T-helper 1 cell (primary cell): ENCODE measurements at places on chromosomes 2 and 18.

DNA sequence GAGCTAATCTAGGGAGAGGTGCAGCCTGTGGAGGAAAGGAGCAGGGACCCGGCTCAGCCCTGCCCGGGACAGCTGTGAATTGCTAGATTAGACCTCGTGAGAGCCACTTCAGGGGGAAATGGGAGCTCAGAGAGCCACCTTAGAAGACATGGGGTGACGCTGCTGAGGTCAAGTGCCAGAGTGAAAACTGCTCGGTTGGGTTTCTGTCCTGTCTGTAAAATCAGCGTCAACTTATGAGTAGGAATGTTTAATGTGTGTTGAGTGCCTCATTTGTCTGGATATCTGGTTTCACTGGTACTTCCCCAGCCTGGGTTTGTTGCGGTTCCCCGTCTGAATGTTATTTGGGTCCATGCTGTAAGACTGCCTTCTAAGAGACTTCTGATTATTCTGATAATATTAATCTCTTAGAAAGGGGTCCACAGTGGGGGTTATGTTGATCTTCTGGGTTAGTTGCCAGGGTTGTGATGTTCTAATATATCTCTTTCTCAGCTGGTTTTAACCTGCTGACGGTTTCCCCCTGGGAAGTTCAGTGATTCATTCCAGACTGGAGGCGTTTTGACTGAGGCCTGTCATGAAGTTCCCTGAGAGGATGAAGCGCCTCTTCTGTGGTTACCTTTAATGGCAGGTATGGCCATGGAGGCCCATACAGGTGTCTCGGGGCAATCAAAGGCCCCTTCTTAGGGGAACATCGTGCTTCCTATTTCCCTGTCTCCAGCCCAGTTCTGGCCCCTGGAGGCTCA is 175.9 kb downstream of the SH3RF3 start:
- DNase-seq = no peak

DNA sequence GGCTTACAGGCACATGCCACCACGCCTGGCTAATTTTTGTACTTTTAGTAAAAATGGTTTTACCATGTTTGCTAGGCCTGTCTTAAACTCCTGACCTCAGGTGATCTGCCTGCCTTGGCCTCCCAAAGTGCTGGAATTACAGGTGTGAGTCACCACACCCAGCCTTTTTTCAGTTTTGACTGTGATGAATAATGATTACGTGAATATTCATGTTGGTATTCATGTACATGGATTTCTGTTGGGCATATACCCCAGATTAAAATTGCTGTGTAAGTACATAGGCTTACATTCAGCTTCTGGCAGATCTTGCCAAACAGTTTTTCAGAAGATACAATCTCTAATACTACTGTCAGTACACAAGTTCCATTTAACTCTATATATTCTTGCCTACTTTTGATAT is 20.9 kb downstream of the SLC39A10 start:
- DNase-seq = no peak

DNA sequence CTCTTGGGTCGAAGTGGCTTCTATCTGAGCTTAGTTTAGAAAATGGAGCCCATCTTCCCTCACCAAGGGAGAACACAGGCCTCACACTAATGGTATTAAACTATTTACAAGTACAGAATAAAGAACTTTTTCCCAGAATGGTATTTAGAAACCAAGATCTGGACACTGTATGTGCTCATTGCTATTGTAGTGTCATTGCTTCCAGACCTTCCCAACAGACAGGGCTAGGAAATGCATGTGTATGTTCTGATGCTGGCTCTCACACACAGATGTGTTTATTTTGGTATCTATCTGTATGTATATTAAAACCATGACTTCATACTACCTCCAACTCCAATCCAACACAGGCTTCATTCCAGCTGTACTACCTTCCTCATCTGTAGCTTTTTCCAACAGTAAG is 8.0 kb downstream of the COX5B start:
- DNase-seq = no peak

DNA sequence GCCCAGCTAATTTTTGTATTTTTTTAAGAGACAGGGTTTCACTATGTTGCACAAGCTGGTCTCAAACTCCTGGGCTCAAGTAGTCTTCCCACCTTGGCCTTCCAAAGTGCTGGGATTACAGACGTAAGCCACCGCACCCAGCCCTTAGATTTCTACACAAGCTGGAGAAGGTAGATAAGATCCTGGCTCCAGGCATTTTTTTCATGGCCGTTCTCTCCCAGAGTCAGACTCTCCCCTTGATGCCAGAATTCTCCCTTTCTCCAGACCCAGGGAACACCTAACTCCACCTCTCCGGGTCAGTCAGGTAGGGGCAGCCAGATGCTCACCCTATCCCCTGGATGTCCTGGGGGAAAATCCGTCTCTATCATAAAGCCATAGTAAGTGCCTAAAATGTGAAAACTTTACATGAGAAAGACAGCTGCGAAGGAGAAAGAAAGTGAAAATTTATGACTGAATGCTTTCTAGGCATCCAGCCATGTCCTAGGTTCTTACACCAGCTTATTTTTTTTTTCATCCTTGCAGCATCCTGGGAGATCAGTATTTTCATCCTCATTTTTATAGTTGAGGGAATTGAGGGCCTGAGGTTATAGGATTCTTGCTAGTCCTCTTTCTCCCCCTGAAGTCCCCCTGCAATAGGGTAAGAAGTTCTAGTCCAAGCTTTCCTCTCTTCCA is 16.3 kb downstream of the SIX3 start:
- no peak for DNase-seq

DNA sequence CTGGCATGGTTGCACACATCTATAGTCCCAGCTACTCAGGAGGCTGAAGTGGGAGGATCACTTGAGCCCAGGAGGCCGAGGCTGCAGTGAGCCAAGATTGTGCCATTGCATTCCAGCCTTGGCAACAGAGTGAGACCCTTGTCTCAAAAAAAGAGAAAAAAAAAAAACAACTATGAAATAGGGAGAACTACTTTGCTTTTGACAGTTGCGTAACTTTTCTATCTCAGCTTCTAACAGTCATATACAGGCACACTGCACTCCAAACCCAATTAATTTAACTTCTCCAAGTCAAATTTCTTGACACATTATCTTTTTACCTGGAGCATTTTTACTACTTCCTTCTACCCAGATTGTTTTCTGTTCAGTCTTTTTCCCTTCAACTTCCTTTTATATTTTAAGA is 24.1 kb upstream of the VWC2L start:
- no peak for DNase-seq

- no peak for DNase-seq
Observed at GRCh38 chr2:28185891-28186290, 206.8 kb upstream of the FOSL2 start.

DNA sequence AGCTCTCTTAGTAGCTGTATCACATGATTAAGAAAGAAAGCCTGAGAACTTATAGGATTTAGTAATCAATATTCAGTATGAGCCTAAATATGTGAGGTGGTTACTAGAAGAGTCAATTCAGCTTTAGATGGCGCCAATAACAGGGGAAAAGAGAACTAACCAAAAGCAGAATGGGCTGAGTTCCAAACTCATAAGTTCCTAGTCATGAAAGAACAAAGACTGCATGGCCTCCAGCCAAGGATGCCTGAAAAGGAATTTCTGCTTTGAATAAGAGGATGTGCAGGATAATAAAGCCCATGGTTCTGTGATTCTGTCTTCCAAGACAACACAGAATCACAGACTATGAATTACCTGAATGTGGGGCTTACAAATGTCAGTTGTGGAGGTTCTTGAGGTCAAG is 196.5 kb downstream of the SATB2 start:
- no peak for DNase-seq

DNA sequence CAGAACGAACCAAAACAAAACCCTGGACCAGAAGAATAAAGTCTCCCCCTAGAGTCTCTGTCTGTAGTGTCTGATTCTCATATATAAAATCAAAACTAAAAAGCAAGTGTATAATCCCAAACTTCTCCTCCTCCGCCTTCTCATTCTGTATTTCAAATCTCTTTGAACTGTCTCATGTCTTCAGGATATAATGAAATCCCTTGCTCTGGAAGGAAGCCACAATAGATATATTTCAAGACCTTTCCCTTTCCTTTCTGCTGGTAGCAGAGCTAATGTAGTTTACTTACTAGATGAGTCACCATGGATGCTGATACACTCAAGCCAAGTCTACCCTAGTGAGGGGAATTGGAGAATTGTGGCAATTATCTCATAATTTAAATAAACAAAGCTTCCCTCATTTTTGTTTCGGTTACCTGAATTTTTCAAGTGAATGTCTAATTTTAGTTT is 33.5 kb upstream of the CCDC93 start:
- DNase-seq = no peak

- DNase-seq = no peak
Observed at GRCh38 chr2:196173505-196173904, 2.1 kb upstream of the STK17B start.

DNA sequence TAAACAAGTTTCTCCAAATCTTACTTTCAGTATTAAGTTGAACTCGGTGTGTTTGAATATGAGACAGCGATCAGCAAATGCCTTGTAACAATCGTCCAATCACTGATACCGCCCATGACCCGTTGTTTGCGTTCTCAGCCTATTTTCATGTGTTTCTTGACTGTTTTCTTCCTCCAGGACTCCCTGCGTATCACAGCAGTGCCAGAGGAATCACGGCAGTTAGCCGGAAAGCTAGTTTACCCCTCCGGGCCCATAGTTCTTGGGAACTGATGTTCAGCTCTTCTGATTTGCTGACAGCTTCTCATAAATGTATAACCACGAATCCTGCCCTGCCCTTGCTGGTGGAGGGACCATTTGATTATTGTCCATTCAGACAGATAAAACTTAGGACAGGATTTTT is 42.2 kb upstream of the TPO start:
- no peak for DNase-seq

GRCh38 chr2:156322051-156322685 is 10.4 kb downstream of the NR4A2 start:
- DNase-seq = peak; percentile 38

GRCh38 chr18:45155526-45155925 is 459.8 kb upstream of the SLC14A2 start:
- no peak for DNase-seq

- DNase-seq = no peak
Observed at GRCh38 chr2:25398534-25398933, 56.8 kb upstream of the DNMT3A start.

GRCh38 chr2:120236791-120237190 is 13.6 kb upstream of the TMEM185B start:
- no peak for DNase-seq

GRCh38 chr18:26504831-26505230 is 43.5 kb downstream of the KCTD1 start:
- no peak for DNase-seq

DNA sequence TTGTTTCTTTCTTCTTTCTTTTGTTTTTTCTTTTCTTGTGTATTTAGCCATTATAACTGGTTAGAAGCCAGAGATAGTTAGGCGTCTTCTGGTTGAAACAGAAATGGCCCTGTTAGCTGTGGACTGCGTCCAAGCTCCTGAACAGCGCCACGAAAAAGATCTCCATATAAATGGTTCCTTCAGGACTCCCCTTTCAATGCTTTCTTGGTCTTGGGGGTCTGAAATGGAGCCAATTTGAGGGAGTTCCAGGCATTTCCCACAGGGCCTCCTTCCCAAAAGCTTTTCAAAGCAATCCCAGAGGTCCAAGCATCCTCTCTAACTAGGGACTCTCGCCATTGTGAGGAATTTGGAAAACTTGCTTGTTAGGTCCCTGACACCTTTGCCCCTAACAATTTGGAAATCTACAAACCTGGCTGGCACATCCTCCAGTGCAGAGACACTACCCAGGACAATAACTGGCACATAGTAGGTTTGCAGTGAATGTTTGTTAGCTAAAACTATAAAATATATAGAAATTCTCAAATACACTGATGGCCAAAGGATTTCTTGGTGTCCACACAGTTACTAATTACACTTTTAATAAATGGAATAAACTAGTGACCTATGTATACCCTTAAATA is 80.1 kb downstream of the MYCN start:
- DNase-seq = no peak

GRCh38 chr2:31348618-31349017 is 65.9 kb downstream of the XDH start:
- DNase-seq = no peak

- DNase-seq = no peak
Observed at GRCh38 chr2:14975381-14975780, 342.9 kb downstream of the LRATD1 start.

DNA sequence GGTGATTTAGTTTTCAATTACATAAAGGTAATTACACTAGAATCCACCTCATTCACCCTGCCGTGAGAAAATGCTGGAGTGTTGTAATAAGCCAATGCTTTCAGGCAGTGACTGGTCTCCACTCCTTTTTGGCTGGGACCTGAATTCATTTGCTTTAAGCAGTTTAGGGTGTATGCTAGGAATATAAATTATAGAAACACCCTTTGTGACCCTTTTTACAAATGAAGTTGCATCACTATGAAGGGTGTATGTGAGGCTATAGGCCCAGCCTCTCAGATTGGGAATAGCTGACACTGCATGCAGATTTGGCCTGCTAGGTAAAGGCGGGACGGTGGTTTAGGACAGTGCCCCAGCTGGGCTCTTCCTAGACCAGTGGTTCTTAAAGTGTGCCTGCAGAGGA is 50.8 kb upstream of the NFE2L2 start:
- no peak for DNase-seq

GRCh38 chr2:24541621-24542020 is 50.6 kb downstream of the NCOA1 start:
- DNase-seq = no peak

- no peak for DNase-seq
Observed at GRCh38 chr2:173153301-173153885, 77.7 kb downstream of the MAP3K20 start.
